ENCODE measurements at places on chromosomes 6 and 20.
A peak's percentile ranks its signal among the peaks of the same experiment; 100 is the strongest.

GRCh38 chr20:25278636-25279361 lies 30.9 kb downstream of the PYGB start:
- no peak for DNase-seq

- no peak for DNase-seq
Measured at GRCh38 chr6:53517021-53517420, 27.9 kb downstream of the GCLC start.

DNA sequence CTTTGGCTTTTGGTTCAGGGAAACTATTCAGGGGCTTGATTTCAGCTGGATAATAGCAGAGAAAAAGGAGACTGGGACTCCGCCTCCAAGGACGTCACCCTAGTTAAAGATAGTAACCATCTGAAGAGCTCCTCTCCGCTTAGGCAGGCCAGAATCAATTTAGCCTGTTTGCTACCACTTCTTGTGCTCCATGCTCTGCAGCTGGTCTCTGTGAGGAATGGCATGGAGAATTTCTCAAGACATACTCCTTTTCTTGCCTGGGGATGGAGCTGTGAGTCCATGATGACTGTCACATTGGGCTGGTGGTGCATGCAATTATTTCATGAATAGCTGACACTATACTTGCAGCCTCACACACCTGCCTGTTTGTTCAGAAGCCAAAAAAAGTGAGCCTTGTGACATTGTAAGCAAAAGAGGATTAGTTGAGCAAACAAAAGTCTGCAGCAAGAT lies 61.4 kb downstream of the TXLNB start:
- peak; percentile 18 for DNase-seq

GRCh38 chr6:70557998-70558397 lies 8.7 kb upstream of the SDHAF4 start:
- DNase-seq: no peak

DNA sequence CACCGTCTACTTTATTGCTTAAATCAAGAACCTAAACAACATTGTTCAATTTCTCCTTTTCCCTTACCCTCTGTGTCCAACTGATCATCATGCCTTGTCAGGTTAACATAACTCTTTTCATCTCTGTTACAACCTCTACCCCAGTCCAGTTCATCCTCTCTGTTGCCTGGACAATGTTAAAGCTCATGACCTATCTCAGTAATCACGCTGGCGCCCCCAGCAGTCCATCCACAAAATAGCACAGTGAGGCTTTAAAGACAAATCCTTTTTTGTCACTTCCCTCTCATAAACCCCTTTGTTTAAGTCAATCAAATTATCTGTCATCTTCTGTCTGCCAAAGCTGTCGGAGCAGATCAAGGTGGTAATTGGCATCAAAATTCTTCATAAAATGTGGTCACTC lies 140.1 kb downstream of the QKI start:
- DNase-seq: peak; percentile 29

DNA sequence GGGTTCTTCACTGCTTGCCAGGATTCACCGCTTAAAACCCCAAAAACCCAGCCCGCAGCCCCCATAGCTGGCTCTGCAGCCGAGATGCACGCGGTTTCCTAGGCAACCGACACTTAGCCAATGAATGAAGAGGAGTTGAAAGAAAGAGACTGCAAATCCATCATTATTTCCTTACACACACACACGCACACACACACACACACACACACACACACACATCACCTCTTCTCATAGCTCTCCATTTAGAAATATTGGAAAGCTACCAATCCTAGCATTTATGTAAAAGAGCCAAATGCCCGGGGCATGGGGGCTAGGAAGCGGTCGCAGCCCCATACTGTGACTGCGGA lies 3.4 kb upstream of the TUBB2B start:
- no peak for DNase-seq

DNA sequence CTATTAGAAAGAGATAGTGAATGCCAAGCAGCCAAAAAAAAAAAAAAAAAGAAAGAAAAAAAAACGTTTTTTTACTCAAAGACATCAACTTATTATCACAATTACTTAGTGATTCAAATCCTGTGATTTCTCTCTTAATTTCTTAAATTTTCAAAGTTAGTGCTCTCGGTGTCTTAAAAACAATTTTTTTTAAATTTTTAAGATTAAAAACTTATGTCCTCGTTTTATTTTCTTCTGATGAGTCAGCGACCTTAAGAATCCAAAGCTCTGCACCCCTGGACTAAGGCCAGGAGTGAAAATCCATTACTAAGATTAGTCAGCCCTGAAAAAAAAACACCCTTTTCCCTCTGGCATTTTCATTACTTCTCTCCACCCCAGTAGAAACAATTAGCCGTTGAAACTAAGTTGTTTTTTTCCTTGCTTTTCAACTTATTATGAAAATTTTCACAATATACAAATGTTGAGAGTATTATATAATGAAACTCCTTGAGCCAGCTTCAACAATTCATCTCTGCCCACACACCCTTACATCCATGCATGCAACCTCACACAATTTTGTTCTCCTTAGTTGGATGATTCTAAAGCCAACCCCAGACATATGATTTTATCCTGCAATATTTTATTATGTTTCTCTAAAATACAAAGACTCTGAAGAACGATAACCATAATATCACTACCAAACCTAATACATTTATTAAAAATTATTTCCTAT lies 85.6 kb upstream of the CARMIL1 start:
- no peak for DNase-seq

DNA sequence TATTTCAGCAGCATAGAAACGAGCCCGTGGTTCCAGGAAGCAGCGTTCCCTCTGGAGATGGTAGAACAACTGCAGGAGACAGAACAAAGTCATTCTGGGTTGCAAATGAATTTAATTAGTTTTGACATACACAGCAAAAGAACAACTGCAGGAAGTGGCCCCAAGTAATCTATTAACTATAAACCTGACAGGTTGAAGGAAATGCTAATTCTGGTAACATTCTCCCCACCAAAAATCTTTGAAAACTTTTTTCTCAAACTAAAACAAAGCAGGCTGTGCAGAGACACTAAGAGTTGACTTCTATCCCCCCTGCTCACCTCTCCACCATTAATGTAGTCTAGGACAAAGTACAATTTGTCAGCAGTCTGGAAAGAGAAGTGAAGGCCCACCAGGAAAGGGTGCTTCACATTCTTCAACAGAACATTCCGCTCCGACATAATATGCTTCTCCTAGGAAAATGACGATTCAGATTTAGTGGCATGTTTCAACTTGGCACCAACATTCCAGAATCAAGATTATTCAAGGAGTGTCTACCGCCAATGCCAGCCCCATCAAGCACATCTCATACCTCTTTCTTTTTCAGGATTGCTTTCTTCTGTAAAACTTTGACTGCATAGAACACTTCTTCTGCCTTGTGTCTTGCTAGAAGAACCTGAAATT lies 120.4 kb upstream of the SLC2A12 start:
- no peak for DNase-seq

DNA sequence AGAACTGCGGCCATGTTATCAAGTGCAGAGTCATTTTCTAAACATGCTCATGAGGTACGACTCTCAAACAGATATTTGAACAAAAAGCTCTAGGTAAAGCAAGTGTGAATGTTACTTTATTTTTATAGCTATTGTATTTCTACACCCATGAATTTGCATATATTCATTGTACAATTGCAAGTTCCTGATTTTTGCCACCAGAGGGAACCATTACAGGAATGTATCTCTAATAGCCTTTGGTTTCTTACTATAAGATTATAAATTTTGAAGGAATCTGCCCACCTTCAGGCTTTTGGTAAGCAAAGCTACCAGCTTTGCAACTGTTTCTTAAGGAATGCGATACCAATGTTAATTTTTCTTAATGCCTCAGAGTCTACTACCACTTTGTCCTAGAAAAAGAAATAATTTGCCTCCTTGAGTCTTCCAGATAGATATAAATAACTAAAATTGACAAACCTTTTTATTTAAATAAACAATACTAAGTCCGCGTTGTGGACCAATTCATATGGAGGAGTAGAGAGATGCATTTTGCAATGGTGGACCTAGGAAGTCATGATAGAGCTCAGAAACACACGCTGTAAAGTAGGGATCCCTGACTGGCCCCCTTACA lies 125.4 kb upstream of the SAMD5 start:
- DNase-seq: no peak

GRCh38 chr6:142893088-142893487 lies 51.9 kb downstream of the HIVEP2 start:
- no peak for DNase-seq

DNA sequence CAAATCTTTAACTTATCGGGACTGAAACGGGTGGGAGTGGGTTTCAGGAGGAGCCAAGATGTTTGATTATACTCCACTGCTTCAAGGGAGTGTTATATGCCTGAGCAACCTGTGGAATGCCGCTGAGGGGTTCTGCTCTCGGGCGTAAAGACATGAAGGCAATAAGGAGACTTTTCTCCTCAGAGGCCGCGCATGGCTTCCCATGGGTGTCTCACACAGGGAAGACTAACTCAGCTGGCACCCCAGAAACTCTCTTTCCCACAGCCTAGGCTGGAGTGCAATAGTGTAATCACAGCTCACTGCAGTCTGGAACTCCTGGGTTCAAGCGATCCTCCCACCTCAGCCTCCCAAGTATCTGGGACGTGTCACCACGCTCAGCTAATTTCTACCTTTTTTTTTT lies 5.1 kb upstream of the C20orf141 start:
- no peak for DNase-seq

DNA sequence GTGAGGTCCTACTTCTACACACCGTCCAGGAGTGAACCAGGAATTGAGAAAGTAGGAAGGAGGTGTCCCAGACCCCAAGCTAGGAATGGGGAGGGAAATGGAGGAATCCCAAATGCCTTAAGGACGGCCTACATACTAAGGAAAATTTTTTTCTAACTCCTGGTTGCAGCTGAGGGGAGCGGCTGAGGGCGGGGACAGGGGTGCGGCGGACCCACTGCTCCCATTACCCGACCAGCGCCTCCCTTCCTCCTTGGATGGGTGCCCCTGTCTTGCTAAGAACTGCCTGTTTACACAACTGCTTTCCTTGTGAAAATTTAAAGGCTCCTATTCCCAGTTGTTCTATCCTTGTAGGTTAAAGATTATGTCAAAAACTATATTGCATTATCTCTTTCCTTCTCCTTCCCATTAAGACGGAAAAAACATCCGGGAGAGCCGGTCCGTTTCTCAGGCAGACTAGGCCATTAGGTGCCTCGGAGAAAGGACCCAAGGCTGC lies 699 bp upstream of the HSPA1B start:
- DNase-seq: peak; percentile 81
